ENCODE measurements at places on chromosomes 6 and 20. TPM values are rescaled to one million over a fixed set of nuclear protein-coding genes. Genes with fewer than 3 reads are reported as not detected.
A peak's percentile ranks its signal among the peaks of the same experiment; 100 is the strongest.

DNA sequence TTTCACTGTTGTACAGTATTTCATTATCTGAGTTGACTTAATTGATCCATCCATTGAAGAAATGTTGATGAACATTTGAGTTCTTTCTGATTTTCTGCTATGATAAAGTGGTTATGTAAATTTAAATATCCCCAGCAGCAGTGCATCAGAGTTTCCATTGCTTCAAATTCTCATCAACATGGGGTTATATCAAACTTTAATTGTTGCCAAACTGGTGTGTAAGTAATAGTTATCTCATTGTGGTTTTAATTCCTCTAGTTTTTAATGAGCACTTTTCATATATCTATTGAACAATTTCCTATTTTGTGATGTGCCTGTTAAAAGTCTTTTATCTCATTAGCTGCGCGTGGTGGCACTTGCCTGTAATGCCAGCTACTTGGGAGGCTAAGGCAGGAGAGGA, 18.1 kb downstream of the ZNFX1 start:
- H3K4me1 ChIP-seq, result peaks cover 10% of the 10 kb centered on the region
- H3K36me3 ChIP-seq, result peaks cover 100% of the 10 kb centered on the region
- H3K27ac ChIP-seq, result peak overlapping the region; percentile 87
- peak overlapping the region; percentile 38 for H3K4me3 ChIP-seq
- no peaks in the 10 kb centered on the region for H3K27me3 ChIP-seq
- ATAC-seq, result peak; percentile 24

DNA sequence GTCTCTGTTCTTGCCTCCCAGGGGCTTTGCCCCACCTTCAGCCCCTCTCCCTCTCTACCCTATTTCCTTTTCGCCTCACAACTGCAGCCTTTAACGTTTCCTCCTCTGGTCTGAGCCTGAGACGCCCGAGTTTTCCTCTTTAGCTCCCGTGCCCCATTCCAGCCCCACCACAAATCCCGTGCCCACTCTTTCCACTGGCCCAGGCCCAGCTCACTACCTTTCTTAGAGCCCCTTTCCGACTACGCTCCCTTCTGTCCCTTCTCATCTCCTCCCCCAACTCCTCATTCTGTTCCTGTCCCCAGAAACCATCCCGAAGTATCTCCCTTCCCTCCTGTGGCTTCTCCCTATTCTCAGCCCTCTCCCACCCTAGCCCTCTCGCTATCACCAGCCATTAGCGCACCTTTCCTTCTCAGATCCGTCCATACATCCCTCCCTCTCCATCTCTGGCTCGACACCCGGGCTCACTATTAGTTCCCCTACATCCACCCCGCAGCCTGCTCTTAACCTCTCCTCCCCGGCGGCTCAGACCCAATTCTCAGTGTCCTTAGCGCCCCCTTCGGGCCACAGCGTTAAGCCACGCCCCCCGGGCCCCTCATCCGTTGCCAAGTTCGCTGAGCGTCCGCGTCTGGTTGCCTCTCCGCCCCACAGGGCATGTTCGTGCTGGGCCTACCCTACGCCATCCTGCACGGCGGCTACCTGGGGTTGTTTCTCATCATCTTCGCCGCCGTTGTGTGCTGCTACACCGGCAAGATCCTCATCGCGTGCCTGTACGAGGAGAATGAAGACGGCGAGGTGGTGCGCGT, 2.7 kb downstream of the SLC32A1 start:
- peaks cover 27% of the 10 kb centered on the region for H3K4me1 ChIP-seq
- peaks cover 10% of the 10 kb centered on the region for H3K36me3 ChIP-seq
- peaks cover 74% of the 10 kb centered on the region for H3K27me3 ChIP-seq

GRCh38 chr6:33313105-33313708, 671 bp downstream of the TAPBP start:
- H3K4me1 ChIP-seq, result peaks cover 26% of the 10 kb centered on the region
- H3K4me3 ChIP-seq, result peak overlapping the region; percentile 96
- no peaks in the 10 kb centered on the region for H3K27me3 ChIP-seq
- H3K27ac ChIP-seq, result peak overlapping the region; percentile 95
- ATAC-seq, result peak; percentile 28

Gene CST4
- total RNA-seq, result not detected

Gene MUC21
- not detected for total RNA-seq

Gene PGC
- not detected for total RNA-seq
